Left ventricle myocardium superior (tissue), 1 donor: ENCODE measurements at places on chromosomes 12 and 14. TPM values are rescaled to one million over a fixed set of nuclear protein-coding genes. Genes with fewer than 3 reads are reported as not detected.

GRCh38 chr14:94397289-94398181 lies 9.1 kb upstream of the SERPINA1 start:
- DNase-seq, result no peak

GRCh38 chr12:100279159-100279558 lies 12.2 kb downstream of the SCYL2 start:
- DNase-seq, result no peak

DNA sequence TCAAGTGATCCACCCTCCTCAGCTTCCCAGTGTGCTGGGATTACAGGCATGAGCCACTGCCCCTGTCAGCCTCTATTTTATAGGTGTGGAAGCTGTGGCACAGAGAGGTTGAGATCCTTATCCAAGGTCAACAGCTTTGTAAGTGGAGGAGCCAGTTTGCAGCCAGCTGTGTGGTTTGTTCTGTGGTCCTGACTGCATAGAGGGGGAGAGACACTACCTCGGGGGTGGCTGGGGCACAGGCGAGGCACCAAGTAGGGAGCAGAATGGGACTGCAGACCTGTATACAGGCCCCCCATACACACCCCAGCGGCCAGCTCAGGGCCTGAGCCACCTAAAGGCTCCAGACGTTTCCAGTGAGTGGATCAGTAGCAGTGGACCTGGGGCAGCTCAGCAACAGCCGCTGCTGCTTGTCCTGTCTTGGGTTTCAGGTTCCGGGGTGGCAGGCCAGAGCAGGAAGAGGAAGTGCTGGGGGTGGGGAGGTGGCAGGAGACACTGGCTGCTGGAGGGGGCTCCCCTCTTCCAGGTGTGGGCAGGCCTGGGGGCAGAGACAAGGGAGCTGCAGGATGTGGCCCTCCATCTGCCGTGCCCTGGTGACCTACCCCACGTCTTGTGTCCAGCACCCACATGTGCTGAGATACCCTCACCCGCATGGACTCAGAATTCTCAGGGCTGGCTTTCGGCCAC lies 11.0 kb downstream of the ORAI1 start:
- peak; percentile 46 for DNase-seq

- DNase-seq, result no peak
These were observed 283 bp downstream of the VIPAS39 start for GRCh38 chr14:77457115-77457521.

TMTC1 gene
- 37.1 TPM for total RNA-seq

- no peak for DNase-seq
These were observed 148.4 kb downstream of the ALG10B start for GRCh38 chr12:38465020-38465419.
